ENCODE measurements at places on chromosomes 5 and 9.

DNA sequence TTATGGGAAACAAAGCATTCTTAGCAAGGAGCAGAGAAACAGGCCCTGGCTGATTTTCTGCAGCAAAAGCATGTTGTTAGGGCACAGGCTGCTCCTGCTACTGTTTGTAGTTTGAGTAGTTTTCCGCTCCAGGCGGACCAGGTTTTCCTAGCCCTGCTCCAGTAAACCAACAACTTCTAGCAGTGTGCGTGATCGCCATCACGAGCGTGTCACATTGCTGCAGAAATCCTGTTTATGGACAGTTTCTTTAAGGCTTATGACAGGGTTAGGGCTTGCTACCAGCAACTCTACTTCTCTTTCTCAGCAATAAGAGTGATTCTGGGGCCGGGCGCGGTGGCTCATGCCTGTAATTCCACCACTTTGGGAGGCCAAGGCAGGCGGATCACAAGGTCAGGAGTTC is 803.9 kb upstream of the CDH10 start:
- no peak for DNase-seq

- no peak for DNase-seq
Measured at GRCh38 chr9:95100071-95100627, 217.4 kb downstream of the FANCC start.

GRCh38 chr9:116661037-116661954 is 25.8 kb upstream of the TRIM32 start:
- DNase-seq, result no peak

- DNase-seq, result no peak
Measured at GRCh38 chr9:88053856-88054501, 79.6 kb upstream of the CDK20 start.

GRCh38 chr5:1896602-1897376 is 14.1 kb upstream of the IRX4 start:
- DNase-seq, result no peak

DNA sequence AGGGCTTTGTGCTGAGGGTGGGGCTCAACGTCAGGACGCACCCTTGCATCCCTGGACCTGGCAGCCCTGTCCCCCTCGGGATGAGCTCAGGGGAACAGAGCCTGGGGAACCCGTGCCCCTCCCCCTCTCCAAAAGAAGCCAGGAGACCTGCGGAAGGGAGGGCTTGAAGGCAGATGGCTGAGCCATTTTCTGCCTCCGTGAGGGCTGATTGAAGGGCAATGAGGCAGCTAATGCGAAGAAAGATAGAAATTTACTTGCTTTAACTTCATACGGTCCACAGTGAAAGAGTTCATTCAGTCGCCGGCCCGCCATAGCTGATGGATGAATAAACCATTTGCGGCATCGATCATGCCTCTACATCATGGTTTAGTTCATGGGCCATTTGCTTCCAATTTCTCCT is 28.8 kb downstream of the ASS1 start:
- DNase-seq, result no peak

DNA sequence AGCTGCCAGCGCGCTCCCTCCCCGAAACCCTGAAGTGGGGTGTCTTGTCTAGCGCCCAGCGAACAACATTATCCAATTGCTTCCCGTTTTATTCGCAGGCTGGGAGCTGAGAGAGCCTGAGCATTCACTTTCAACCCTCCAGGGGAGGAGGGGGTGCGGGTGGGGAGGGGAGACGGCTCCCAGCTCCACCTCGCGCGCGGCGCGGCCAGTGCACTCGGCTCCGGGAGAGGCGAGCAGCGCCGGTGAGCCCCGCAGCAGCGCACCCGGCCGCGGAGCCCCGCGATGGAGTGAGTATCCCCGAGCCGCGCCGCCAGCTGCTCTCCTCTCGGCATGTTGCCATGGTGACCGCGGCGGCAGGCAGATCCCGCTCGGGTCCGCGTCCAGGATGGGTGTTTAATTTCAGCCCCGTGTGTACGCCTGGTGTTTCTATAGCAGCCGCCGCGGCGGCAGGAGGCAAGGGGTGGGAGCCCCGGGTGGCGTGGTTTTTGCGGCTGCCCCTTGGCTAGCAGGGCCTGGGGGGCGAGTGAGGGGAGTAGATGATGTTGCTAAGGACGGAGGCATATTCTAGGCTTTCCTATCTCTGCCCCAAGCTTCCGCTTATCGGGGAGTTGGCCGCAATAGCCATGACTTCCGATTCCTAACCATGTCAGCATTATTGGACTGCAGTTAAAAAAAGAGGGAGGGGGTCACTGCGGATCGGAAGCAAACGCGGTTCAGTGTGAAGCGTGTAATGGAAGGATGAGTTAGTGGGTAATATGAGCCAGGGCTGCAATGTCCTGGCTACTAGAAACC is 139.2 kb upstream of the PALM2AKAP2 start:
- DNase-seq, result no peak

- DNase-seq, result no peak
Measured at GRCh38 chr9:91720751-91721705, 229.0 kb downstream of the ROR2 start.

DNA sequence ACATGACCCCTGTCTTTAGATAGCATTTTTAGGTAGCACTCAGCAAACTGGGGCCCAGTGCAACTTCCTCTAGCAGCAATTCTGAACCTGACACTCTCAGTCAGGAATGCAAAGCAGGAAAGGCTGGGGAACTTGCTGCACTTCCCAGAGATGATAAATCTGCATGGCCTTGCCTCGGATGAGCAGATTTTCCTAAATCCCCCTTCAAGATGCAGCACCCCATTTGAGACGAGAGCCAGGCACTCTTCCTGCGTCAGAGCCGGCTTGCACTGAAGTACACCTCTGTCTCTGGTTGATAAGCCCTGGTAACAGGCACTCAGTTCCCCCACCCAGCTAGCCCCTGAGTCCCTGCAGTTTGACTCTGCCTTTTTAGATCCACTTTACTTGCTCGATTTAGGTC is 296.7 kb upstream of the PANK3 start:
- no peak for DNase-seq

DNA sequence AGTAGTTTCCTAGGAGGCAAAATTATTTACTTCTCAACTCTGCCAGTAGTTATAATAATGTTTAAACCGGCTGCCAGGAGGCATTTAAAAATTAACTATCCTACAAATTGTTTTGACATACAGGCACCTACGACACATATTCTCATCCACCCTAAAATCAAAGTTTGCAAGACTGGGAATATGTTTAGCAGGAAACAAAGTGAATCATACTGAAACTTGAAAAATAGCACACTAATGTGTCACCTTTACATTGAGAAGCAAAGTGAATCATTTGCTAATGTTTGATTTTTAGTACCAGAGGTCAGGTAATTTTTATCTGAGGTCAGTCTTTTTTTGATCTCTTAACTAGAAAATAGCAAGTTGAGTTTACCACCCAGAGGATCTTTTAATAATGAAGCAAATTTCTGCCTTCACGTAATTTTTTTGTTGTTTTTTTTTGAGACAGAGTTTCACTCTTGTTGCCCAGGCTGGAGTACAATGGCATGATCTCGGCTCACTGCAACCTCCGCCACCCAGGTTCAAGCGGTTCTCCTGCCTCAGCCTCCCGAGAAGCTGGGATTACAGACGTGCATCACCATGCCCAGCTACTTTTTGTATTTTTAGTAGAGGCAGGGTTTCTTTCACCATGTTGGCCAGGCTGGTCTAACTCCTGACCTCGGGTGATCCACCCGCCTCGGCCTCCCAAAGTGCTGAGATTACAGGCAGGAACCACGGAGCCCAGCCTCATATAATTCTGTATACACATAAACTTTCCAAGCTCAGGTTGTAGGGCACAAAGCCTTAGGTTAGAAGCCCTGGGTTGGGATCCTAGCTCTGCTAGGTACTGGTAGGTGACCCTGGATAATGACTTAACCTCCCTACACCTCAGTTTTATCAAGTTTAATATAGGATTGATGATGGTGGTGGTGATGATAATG is 124.3 kb downstream of the UGCG start:
- DNase-seq, result no peak

DNA sequence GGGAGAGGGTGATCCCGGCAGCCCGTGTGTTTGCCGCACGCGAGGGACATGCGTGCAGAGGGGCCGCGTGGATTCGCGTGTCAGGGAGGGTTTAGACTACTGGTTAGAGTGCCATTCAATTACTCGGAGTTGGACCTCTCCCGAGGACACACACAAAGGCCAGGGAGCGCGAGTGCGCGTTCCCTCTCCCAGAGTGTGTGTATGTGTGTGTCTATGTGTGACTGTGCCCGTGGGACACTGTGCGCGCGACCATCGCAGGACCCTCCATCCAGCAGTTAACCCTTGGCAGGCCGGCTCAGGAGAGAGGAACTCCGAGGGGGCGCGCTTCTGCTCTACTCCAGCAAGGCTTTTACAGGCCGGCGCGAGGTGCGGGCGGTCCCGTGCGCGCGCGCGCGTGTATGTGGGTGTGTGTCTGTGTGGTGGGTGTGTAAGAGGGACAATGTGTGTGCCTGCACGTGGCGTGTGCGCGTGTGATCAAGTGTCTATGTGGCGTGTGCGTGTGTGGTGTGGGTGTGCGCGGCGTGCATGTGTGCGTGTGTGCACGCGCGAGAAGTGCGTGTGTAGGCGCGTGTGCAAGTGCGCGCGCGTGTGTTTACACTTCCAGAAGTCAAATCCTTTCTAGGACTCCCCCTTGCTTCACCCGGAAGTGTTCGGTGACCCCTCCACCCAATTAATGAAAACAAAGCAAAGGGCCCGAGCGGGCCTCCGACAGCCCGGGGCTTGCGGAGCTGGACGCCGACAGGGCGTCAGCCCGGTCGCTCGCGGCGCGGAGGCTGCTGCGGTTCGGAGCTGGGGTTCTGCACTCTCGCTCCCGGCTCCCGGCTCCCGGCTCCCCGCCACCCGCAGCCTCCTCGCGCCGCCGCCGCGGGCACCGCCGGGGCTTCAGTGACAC is 75.3 kb upstream of the TBCA start:
- no peak for DNase-seq

DNA sequence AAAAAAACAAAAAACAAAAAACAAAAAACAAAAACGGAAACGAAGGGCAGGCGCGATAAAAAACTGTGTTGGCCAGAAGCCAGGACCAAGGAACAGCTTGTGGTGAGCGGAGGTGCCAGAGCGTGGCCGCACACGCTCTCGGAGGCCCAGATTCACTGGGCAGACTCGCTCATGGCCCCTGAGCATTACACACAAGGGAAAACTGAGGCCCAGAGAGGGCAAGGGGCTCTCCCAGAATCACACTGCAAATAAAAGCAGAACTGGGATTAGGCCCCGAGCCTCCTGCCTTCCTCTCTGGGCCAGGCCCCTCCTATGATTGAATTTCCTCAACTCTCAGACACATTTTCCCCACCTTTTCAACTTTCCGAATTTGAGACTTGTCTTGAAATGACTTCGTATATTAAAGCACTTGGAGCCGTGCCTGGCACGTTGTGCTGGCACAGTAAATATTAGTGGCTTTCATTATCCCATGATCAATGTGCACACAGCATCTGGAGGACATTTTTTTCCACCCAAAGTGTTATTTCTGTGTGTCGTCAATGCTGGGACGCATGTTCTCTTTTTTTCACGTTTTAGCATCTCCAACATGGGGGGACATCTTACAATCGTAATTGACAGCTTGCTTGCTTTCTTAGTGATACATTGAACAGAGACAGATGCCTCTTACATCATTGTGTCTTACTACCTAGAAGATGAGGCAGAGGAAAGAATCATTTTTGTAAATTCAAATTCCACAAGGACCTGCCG is 7.4 kb downstream of the FIBCD1 start:
- DNase-seq, result no peak

GRCh38 chr9:73065439-73065838 is 86.2 kb upstream of the ANXA1 start:
- no peak for DNase-seq

- DNase-seq, result no peak
Measured at GRCh38 chr5:51644976-51645375, 261.7 kb downstream of the ISL1 start.

DNA sequence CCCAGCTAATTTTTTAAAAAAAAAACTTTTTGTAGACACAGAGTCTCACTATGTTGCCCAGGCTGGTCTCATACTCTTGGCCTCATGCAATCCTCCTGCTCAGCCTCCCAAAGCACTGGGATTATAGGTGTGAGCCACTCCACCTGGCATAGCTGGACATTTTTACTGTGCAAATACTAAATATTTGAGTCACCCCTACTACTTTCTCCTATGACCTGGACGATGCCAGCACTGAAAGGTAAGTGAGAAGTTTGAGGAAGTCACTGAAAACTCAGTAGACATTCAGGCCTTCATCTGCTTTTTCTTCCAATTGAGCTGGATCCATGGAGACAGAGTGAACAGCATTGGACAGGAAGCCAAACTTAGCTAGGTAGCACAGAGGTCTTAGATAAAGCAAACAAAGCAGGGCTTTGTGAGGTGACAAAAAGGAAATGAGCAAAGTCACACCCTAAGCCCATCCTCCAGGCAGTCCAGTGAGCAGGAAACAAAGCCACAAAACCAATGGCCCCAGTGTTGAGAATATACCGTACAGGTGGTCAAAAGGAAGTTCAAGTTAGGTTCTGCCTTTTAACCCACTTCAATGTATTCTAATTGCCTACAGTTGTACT is 192.6 kb upstream of the RASA1 start:
- no peak for DNase-seq

DNA sequence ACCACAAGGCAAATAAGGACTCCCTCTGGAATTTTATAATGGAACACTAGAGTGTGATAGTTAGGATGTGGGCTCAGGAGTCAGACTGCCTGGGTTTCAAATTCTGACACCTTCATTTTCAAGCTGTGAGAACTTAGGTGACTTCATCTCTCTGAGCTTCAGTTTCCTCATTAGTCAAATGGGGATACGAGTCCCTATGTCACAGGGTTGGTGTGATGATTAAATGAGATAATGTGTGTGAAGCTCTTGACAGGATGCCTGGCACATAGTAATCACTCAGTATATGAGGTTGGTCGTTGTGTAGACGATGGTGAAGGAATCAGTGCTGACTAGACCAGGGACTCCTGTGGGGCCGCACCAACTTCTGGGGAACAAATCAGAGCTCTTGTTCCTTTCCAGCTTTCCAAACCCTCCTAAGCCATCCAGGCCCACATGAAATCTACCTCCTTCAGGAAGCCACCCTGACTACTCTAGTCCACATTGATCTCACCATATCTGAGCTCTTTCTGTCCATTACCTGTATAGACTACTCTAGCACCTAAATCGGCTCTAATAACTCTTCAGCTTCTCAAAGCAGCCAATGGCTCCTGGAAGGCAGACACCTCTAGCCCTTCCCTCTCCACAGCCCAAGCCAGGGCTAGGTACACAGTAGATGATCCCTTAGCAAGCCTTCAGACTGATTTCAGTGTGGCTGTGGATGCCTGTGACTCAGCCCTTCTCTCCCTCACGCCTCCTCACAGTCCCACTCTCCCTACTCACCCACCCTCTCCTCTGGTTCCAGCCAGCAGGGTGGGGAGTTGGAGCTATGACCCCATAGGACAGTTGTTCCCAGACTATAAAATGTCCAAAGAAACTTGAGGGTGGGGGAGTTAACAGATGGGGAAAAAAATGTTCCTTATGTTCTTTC is 2.5 kb upstream of the TCF7 start:
- DNase-seq, result no peak

Data from activated CD8-positive, alpha-beta memory T cell treated with anti-CD3 and anti-CD28 coated beads for 4 hours (primary cell).